Thymus (tissue), 14 donors: ENCODE measurements at places on chromosomes 1 and 21. TPM values are rescaled to one million over a fixed set of nuclear protein-coding genes. Genes with fewer than 3 reads are reported as not detected.

DNA sequence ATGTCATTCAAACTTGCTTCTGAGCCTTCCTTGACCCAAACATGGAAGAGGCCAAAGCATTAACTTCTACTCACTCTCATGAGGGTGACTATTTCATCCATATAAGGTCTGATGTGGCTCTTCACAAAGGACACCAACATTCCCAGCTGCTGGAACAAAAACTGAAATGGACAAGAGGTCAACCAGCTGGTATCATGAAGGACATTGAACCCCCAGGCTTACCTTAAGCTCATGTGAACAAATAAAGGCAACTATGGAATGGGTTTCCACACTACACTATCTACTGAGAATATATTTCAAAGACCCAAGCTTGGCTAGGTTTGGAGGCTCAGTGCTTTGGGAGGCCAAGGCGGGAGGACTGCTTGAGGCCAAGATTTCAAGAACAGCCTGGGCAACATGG lies 26.9 kb downstream of the ANGPTL7 start:
- no peak for DNase-seq

- DNase-seq, result no peak
Observed at GRCh38 chr1:116508984-116509980, 61.5 kb downstream of the CD58 start.

DNA sequence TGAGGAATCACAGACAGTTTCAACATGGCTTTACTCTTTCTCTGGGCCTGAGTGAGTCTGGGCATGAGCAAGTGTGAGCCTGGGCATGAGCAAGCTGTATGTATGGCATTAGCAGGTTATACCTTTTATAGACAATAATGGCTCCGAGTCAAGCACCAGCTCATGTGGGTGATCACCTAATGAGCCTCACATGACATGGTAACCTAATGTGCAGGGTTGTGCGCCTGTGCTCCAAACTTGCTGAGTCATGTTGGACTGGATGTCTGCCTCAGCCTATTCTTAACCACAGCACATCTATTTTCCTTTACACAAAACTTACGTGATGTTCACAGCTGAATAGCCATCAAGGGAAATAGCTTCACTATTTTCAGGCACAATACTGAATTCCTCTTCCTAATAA lies 236.2 kb upstream of the NRIP1 start:
- DNase-seq, result no peak

GRCh38 chr1:22761101-22761500 lies 50.5 kb downstream of the EPHB2 start:
- DNase-seq, result no peak

GRCh38 chr1:6328091-6328490 lies 65.5 kb downstream of the ACOT7 start:
- no peak for DNase-seq

DNA sequence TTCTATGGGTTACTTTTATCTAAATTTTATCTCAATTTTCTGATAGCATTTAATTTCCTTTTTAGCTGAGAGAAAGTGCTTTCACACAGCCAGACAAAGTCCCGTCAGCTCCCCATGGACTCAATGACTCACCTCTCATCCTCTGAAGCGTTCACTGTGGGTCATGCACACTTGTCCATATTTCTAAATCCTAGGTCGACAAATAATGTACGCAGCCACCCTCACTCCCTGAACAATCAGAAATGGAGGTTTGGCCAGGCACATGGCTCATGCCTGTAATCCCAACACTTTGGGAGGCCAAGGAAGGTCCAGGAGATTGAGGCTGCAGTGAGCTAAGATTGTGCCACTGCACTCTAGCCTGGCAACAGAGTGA lies 42.4 kb upstream of the COA6 start:
- no peak for DNase-seq

DNA sequence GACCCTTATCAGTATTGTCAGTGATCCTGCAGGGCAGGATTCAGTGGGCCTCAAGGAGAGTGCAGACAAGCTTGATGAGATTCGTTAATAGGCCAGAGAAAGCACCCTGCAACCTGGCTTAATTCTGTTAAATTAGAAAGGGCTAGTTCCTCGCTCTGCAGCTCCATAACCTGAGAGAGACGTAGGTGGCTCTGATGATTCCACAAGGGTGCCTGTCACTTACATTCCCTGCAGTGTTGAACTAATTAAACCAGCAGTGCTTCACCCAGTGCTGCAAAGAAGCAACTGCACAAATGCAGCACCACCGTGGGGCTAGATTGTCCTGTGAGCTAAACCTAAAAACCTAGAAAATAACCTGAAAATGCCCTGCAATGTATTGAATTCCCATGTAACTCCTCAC lies 270.8 kb downstream of the CACNA1E start:
- DNase-seq, result no peak

GRCh38 chr1:13731897-13732296 lies 31.9 kb downstream of the PRDM2 start:
- DNase-seq, result no peak

Gene TSSK3
- 0.28 TPM for total RNA-seq

- DNase-seq, result no peak
Observed at GRCh38 chr1:192866241-192866868, 57.5 kb downstream of the RGS2 start.

DNA sequence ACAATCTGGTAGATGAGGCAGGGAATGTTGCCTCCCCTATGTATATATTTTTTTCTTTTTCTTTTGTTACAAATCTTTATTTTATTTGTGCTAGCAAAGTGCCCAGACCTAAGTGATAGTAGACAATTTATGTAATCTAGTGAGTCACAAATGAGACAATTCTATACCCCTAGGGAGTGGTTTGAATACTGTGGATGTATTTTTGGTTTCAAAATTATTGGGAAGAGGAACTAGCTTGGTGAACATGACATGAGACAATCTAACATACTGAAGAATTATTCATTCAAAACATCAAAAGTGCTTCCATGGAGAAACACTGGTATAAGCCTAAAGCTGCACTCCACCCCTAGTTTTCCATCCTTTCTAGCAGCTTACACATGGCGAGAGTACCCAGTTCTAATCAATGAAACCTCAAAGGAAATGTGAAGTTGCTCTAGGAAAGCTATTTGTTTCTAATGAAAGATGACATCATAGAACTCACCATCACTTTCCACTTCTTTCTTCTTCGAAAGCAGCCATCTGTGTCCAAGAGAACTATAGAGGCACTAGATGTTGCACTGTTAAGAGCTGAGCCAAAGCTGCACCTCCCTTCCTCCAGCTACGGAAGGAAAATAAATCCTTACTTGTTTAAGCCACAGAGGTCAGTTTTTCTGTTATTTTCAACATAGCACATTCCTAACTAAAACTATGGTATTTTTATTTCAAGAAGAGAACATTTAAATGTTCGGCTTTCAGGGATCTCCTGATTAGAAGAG lies 764.6 kb downstream of the LTN1 start:
- no peak for DNase-seq

DNA sequence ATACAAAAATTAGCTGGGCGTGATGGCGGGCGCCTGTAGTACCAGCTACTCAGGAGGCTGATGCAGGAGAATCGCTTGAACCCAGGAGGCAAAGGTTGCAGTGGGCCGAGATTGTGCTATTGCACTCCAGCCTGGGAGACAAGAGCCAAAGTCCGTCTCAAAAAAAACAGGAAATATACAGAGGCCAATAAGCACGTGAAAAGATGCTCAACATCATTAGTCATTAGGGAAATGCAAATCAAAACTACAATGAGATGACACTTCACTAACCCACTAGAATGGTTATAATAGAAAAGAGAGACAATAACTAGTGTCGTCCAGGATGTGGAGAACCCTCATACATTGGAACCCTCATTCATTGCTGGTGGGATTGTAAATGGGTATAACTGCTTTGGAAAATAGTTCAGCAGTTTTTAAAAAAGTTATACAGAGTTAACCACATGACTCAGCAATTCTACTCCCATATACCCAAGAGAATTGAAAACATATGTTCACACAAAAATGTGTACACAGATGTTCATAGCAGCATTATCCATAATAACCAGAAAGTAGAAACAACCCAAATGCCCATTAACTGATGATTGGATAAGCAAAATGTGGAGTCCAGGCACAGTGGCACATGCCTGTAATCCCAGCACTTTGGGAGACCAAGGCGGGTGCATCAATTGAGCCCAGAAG lies 6.4 kb upstream of the E2F2 start:
- no peak for DNase-seq

DNA sequence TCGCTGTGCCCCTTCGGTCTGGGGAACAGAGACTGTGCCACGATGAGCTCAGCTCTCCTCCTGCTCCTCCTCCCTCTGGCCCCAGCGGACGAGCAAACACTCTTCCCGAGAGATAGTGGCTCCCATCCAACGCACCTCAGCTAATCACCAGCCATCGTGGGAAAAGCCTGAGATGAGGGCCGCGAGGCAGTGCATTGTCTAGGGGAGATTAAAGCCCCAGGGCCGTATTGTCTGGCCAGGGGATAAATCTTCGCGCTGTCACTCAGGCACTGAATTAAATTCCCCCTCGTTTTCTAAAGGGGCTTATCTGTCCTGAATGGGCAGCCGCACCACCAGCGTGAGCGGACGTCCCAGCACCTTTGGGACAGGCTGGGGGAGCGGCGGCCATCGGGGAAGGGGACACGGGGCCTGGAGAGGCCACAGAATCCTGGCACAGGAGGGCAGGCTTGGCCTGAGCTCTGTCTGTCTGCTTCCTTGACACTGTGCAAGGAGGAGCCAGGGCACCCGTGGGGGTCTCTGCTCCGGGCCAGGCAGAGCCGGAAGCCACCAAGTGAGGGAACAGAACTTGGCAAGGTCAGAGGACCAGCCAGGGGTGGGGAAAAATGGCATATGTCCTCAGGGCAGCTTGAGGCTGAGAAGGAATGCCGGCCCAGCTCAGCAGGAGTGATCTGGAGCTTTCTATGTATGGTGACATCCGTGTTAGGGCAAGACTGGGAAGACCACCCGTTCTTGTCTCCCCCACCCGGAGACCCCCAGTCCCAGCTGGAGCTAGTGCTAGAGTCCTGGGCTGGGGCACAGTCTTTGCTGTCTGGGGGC lies 32.3 kb downstream of the PRDM16 start:
- no peak for DNase-seq

Gene ACTL8
- total RNA-seq, result 0.28 TPM

- no peak for DNase-seq
Observed at GRCh38 chr1:228058949-228059633, 23.4 kb upstream of the ARF1 start.

Gene TMPRSS2
- total RNA-seq, result 0.99 TPM

Gene CD164L2
- 0.05 TPM for total RNA-seq

Gene SZRD1
- 46.5 TPM for total RNA-seq

Gene INSRR
- total RNA-seq, result 0.33 TPM

DNA sequence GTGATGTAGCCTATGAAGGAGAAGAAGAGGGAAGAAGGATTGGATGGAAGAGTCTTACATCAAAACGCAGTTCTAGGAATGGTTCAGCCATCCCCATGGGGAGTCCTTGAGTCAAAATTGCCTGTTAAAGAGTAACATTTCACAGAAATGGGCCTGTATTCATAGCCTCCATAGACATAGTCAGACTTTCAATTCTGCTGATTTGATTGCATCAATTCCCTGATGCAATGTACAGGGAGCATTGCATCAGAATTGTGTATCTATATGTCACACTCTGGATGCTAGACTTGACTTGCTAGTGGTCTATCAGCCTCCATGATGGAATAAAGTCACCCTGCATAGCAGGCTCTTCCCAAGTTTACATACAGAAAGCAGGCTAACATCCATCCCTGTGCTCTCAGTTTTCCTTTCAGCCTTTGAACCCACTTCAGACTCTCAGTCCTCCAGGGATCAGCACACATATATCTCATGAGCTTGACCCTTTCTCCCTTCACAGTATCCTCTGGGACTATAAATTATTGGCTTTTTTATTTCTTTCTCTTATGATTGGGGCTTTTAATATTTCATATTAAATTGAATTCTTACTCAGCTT lies 1111.7 kb upstream of the B3GALT2 start:
- DNase-seq, result no peak

Gene VSIG8
- 0.24 TPM for total RNA-seq

DNA sequence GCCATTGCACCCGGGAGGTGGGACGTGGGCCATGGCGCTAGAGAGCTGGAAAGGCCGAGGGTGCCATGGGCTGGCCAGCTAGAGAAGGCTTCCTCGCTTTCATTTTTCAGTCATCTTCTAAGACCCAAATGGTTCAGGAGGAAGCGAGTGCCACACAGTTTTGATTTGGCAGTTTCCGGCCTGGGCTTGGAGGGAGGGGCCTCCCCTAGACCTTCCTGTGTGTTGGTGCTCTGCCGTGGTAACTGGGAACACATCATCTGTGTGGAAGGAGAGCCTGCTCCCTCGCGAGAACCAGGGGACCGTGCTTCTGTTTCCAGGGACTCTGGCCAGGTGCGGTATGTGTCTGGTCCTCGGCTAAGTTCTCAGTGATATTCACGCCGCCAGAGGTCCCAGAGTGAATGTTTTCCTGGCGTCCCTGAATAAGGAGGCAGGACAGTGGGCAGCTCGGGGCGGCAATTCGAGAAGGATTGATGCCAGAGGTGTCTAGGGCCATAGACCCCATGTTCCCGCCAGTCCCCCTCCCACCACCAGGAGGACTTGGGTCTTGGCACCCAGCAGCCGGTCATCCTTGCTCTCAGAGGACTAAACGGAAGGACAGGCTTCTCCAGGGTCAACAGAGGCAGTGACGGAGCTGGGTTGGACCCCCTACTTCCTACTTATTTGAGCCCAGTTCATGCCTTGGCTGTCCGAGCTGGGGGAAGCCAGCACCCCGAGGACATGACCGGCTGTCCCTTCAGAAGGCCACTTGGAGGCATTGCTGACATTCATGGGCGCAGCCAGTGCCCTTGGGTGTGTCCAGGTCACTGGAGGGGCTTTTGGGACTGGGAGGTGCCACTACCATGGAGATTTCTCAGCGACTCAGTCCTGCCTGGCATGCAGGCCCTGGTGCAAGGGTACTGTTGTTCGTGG lies 2.7 kb upstream of the NPHP4 start:
- DNase-seq, result no peak

DNA sequence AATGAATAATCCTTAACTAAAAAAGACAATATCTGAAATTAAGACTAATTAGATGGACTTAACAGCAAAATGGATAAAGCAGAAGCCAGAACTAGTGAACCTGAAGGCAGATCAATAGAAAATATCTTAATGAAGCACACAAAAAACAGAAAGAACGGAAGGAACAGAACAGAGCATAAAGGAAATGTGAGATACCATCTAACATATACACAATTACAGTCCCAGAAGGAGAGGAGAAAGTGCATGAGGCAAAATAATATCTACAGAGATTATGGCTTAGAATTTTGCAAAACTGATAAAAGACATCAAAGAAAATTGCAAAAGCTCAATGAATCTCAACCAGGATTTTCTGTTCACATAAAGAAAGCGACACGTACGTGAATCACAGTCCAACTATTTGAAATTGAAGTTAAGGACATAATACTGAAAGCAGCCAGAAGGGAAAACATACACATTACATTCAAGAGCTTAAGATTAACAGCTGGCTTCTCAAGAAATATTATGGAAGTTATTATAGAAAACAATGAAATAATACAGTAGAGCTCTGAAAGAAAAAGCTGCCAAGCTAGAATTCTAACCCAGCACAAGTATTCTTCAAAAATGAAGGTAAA lies 182.0 kb downstream of the CDC42BPA start:
- DNase-seq, result no peak

- DNase-seq, result no peak
Observed at GRCh38 chr1:35499652-35500176, 57.5 kb downstream of the KIAA0319L start.

Gene OR2L13
- total RNA-seq, result 0.05 TPM

Gene ERRFI1
- 3.5 TPM for total RNA-seq
